ENCODE measurements at places on chromosomes 11 and 22. TPM values are rescaled to one million over a fixed set of nuclear protein-coding genes. Genes with fewer than 3 reads are reported as not detected.

Gene TBX10
- total RNA-seq = not detected

Gene PATE2
- 0.15 TPM for total RNA-seq

Gene HEPN1
- not detected for total RNA-seq

Gene ASCL2
- not detected for total RNA-seq

Gene APOL1
- 45.5 TPM for total RNA-seq

Gene SCGB1D2
- total RNA-seq = not detected

Gene OR52H1
- 0.38 TPM for total RNA-seq

Gene STT3A
- 789 TPM for total RNA-seq

Gene TCP11L1
- total RNA-seq = 15.2 TPM

Gene MS4A12
- total RNA-seq = not detected

Gene NRIP3
- 3.7 TPM for total RNA-seq

Gene GLYAT
- not detected for total RNA-seq

Gene MAPK12
- total RNA-seq = 20.9 TPM

Gene C11orf87
- total RNA-seq = not detected

Gene MS4A15
- not detected for total RNA-seq

Gene SLC22A12
- total RNA-seq = not detected

Gene SAA1
- total RNA-seq = not detected

Gene ANO1
- total RNA-seq = 5.3 TPM

Gene OR2AG2
- total RNA-seq = 0.08 TPM

Gene KLHL22
- total RNA-seq = 46.8 TPM

Gene TSPO
- 416 TPM for total RNA-seq

Gene TRIM29
- not detected for total RNA-seq

Gene TRIM66
- 5.1 TPM for total RNA-seq

Gene HIC2
- total RNA-seq = 3.0 TPM

Gene DERL3
- 0.23 TPM for total RNA-seq

Gene APOA4
- not detected for total RNA-seq

Gene KRTAP5-9
- total RNA-seq = not detected

Gene BLID
- 11.9 TPM for total RNA-seq

Gene UBXN1
- 462 TPM for total RNA-seq

Gene ELF5
- total RNA-seq = not detected

Gene ESAM
- 0.23 TPM for total RNA-seq

Gene ART1
- not detected for total RNA-seq

Gene CNTF
- total RNA-seq = 0.90 TPM

Gene SMIM35
- not detected for total RNA-seq

Gene PRODH
- 0.08 TPM for total RNA-seq

Gene SEC14L6
- total RNA-seq = 0.15 TPM

Gene OLFML1
- total RNA-seq = 0.15 TPM

Gene STK33
- total RNA-seq = 0.45 TPM

Gene SMCO4
- total RNA-seq = 15.0 TPM

Gene MN1
- total RNA-seq = 0.47 TPM

Gene ACR
- total RNA-seq = not detected

Gene CD3D
- total RNA-seq = not detected

Gene MMP20
- not detected for total RNA-seq

Gene GPHA2
- not detected for total RNA-seq

Gene GRM5
- total RNA-seq = under 0.01 TPM

Gene FOLR3
- total RNA-seq = 5.5 TPM

Gene SLC22A6
- not detected for total RNA-seq

Gene P4HA3
- 19.2 TPM for total RNA-seq

Gene MMP8
- total RNA-seq = not detected
